ENCODE measurements at places on chromosomes 11 and 22.

GRCh38 chr11:69645801-69646492 lies 5.0 kb downstream of the CCND1 start:
- DNase-seq: no peak

- DNase-seq: no peak
These were observed 18.2 kb downstream of the YWHAH start for GRCh38 chr22:31962387-31963125.

DNA sequence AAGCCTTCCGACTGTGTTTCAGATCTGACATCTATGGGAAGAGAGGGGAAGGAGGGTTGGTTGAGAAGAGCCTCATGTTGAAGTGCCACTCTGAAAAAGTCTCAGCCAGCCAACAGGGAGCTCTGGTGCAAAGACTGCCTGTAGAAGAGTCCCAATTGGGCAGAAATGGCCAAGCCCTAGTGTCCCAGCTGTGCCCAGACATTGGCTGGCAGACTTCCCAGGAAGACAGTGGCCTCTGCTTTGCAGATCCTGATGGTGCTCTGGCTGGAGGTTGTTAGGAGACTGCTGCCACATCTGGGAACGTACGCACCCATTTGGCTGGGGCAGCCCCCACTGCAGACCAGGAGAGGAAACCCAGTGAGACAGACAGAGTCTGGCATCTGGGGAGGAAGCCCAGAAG lies 3.2 kb upstream of the PLA2G3 start:
- DNase-seq: no peak

- DNase-seq: no peak
These were observed 163.6 kb downstream of the ST3GAL4 start for GRCh38 chr11:126518972-126519690.

Data from activated CD4-positive, alpha-beta T cell treated with anti-CD3 and anti-CD28 coated beads for 1 hour (primary cell).